ENCODE measurements at places on chromosomes 3 and 15.
A peak's percentile ranks its signal among the peaks of the same experiment; 100 is the strongest.

DNA sequence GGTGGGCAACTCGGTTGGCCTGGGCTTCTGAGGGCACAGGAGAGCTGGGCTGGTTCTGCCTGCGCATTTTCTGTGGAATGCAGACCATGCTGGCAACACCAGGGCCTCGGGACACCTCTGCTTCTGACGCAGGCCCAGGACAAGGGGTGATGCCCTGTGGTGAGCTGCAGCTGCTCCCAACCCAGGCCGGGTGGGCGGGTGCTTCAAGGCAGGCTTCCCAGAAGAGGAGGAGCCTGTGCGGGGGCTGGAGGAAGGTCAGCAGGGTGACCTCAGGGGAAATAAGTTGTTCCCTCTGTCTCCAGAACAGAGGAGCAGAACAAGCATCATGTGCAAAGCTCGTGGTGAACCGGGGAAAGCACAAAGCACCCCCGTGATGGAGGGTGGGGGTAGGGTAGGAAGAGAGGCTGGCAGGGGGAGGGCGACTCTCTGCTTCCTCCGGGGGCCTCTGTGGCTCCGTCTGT is 11.0 kb upstream of the PLXNA1 start:
- H3K4me1 ChIP-seq: peaks cover 2% of the 10 kb centered on the region
- no peaks in the 10 kb centered on the region for H3K27me3 ChIP-seq
- peak; percentile 72 for DNase-seq
- H3K4me3 ChIP-seq: no peak overlapping the region

- H3K27ac ChIP-seq: no peak overlapping the region
- no peak for DNase-seq
- no peaks in the 10 kb centered on the region for H3K36me3 ChIP-seq
- H3K4me1 ChIP-seq: no peaks in the 10 kb centered on the region
- H3K4me3 ChIP-seq: no peak overlapping the region
- no peaks in the 10 kb centered on the region for H3K27me3 ChIP-seq
Observed at GRCh38 chr3:29152379-29152778, 128.5 kb upstream of the RBMS3 start.

DNA sequence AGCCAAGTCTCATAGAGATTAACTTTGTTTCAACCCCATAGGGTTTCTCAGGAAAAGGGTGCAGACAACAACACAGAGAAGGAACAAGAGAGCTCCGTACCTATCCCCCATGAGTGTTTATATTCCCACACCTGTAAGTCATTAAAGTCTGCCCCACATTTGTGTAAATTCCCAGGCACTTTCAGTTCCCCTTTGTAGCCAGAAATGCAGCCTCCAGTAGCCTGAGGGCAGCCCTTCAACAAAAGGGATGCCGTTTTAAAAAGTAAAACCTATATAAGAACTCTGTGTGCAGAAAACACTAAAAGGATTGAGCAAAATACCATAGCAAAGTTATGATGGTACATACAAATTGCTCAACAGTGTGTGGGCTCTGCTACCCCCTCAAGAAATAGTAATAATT is 59.7 kb upstream of the TMEM108 start:
- no peaks in the 10 kb centered on the region for H3K27me3 ChIP-seq
- no peaks in the 10 kb centered on the region for H3K4me1 ChIP-seq
- no peak overlapping the region for H3K4me3 ChIP-seq
- DNase-seq: no peak
- H3K36me3 ChIP-seq: no peaks in the 10 kb centered on the region

DNA sequence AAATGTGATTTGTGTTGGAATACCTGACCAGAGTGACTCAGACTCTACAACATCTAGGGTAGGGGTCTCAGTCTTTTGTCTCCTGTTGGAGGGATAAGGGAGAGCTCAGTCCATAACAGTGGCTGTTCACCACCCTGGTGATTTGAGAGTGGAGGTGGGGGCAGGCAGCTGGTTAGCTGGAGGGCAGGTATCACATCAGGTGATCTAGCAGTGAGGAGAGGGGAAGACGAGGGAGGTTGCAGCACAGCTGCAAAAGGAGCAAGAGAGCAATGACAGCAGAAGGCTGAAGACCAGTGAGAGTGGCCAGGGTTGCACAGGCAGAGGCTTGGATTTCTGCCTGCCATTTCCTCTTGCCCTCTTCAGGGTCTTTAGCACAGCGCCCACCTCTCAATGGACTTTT is 38.4 kb downstream of the PLCL2 start:
- H3K4me1 ChIP-seq: no peaks in the 10 kb centered on the region
- no peak overlapping the region for H3K27ac ChIP-seq
- H3K36me3 ChIP-seq: no peaks in the 10 kb centered on the region

DNA sequence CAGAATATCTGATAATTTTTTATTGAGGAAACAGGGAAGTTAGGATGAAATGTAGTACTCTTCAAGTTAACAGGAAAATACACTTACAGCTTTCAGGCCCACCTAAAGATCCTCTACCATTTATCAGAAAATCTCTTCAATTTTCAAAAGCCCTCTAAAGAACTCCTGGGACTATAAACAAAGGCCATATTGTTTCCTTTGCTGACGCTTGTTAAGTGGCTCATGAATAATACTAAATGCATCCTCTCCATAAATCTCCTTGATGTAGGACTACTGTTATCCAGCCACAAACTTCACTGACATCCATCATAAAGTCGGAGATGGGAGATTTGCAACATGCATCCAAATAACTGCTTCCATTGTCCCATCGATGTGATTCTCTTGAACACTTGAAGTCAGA is 326.5 kb downstream of the ZIC1 start:
- H3K4me3 ChIP-seq: no peak overlapping the region
- DNase-seq: no peak
- H3K4me1 ChIP-seq: no peaks in the 10 kb centered on the region
- no peaks in the 10 kb centered on the region for H3K27me3 ChIP-seq
- H3K27ac ChIP-seq: no peak overlapping the region
